ENCODE measurements at places on chromosomes 7 and 10.

DNA sequence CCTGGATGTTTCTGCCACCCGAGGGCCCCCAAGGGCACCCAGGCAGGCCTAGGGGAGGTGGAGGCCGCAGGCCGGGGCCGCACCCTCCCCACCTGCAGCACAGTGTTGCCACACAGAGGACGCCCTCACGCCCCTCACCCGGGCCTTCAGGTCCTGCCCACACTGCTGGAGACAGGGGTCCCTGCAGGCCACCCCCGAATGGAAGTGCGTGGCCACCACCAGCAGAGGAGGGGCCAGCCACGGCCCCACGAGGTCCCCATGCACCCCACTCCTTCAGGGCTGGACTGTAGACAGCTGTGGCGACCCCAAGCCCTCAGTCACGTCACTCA, 35.4 kb downstream of the ADAP1 start:
- DNase-seq, result no peak

DNA sequence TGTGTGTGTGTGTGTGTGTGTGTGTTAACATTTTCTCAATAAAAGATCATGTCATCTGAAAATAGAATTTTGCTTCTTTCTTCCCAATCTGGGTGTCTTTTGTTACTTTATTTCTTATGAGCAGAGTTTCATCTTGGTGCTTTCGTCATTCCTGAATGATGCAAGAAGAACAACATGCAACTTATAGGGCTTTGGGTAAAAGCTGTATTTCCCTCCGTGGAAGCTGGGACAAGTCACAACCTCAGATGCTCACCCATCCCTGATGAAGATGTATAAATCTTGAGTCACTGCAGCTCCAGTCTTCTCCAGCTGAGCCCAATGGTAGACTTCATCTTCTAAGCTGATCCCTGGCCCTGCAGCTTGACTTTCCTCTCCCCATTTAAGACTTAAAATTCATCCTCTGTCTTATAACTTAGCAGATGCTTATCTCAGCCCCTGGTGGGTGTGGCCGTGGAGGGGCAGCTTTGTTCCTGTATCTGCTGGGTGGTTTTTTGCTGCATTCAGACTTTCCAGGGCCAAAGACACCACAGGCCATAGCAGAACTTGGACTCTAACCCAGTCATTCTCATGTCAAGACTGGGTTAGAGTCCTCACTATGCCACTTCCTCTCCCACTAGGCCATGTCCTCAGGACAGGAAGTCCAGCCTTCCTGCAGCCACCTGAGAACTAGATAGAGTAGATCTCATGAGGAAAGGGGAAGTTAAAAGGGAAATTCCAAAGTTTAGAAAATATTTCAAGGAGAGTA, 356.4 kb downstream of the TNS3 start:
- DNase-seq, result no peak

DNA sequence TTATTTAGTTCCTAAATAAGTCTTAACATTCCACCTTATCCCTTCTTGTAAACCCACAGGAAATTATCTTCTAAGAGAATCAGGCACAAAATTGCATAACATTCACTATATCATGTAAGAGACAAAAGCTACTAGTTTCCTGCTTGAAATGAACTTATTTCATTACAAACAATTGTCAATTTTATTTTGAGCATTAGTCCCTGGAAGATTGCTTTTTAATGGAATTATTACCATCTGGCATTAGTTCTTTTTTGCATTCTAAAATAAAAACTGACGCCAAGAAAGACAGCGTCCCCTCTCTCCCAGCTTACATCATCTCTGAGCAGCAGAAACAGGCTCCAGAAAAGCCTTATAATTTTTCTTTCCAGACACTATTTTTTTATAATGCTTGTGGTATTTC, 121.8 kb downstream of the NOC3L start:
- DNase-seq, result no peak

- no peak for DNase-seq
Measured at GRCh38 chr7:68222311-68222710, 1225.7 kb downstream of the TYW1 start.

DNA sequence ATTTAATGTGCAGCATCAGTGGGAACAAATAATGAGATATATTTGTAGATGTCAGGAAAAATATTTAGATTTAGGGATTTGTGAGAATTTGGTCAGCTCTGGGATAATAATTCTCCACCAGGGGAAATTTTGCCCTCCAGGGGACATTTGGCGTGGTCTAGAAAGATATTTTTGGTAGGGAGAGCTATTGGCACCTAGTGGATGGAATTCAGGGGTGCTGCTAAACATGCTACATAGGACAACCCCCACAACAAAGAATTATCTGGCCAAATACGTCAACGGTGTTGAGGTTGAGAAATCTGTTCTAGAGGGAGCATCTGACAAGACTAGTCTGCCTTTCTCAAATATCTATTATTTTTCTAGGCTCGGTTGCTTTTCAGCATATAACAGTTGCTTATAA, 2.1 kb downstream of the ADK start:
- DNase-seq, result no peak
